ENCODE measurements at places on chromosomes 6 and 20.

GRCh38 chr20:49561256-49561655, 6.7 kb downstream of the PTGIS start:
- DNase-seq, result no peak

- DNase-seq, result no peak
Measured at GRCh38 chr6:167660944-167661551, 165.7 kb upstream of the AFDN start.

GRCh38 chr6:158718461-158719046, 68.7 kb downstream of the SYTL3 start:
- peak; percentile 76 for DNase-seq

- DNase-seq, result no peak
Measured at GRCh38 chr20:47031821-47032220, 137.2 kb downstream of the EYA2 start.

GRCh38 chr6:52015953-52016352, 71.5 kb downstream of the PKHD1 start:
- no peak for DNase-seq
